WTC11 (cell line): ENCODE measurements at places on chromosomes 16 and 17. TPM values are rescaled to one million over a fixed set of nuclear protein-coding genes. Genes with fewer than 3 reads are reported as not detected.

DNA sequence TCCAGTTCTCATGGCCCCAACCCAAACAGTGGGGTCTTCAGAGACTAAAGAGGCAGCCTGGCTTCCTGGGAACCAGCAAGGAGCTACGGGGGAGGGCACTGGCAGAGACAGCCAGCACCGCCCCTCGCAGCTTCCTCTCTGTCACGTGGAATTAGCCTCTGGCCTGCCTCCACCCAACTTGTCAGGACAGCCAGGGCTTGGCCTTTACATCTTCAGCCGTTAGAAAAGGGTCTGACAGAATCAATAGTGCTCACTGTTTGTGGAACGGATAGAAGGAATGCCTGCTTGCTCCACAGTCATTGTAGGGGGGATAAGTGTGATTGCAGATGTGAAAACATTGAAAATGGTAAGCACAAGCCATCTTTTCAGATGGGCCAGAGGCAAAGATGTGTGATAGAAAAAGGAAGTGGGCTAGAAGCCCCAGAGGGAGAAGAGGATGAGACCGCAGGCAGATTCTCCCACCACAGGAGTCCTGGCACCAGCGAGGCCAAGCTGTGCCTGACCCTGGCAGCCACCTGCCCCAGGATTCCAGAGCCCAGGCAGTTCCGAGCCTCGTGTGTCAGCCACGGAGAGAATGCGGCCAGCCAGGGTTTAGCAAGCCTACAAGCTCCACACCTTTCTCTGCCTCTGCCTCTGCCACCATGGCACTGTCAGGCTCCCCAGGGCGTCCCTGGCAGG, 18.6 kb downstream of the GRIN2C start:
- DNase-seq = no peak

DNA sequence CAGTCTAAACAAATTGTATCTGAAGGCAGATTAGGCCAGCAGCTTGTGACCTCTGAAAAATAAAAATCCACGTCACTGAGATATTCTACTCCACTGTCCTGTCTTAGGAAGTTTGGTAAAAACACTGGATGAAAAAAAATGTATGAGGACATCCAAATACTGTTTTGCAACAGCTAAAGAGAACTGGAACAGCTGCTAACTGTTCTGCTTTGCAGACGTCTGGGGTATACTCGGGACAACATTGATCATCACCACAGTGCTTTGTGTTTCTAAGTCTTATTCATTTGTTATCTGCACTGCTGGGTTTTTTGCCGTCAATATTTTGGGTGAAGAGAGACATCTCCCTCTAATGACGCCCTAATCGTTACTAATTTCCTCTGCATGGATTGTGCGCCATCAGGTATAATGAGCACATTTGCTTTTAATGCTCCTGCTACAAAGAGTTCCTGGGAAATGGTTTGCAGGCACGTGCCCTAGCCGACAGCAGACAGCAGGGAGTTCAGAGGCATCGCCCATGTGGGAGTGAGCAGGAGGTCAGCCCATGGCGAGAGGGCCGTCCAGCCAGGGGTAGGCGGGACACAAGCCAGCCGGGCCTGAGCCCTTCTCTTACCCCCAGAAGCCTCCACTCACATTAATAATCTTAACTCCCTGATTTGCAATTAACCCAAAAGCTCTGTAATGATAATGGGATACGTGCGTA, 87.0 kb downstream of the CBLN1 start:
- DNase-seq = no peak

The BRIP1 gene
- total RNA-seq = 13.8 to 17.6 TPM (median 16.0 TPM) in 3 replicates

DNA sequence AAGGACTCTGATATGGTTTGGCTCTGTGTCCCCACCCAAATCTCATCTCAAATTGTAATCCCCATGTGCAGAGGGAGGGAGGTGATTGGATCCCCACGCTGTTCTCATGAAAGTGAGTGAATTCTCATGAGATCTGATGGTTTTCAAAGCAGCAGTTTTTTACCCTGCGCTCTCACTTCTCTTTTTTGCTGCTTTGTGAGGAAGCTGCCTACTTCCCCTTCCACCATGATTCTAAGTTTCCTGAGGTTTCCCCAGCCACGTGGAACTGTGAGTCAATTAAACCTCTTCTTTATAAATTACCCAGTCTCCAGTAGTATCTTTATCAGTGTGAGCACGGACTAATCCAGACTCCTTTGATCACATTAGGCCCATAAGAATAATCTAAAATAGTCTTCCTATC, 719.7 kb upstream of the CDH8 start:
- no peak for DNase-seq

The KRTAP2-1 gene
- not detected in 3 replicates for total RNA-seq

DNA sequence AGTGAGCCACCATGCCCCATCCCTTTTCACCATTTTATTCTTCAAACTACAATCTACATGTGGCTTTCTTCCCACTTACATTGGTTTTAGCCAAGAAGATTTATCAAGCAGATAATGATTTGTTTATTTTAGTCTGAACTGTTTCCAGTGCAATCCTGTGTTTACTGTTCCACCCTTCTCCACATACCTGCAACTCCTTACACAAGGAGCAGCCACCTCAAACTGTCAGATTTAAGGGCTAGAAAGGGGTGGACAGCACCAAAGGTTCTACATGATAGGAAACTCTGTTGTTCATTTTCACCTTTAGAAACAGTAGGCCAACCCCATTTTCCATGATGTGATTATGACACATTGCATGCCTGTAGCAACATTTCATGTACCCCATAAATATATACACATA, 1.9 kb downstream of the RUNDC1 start:
- no peak for DNase-seq

DNA sequence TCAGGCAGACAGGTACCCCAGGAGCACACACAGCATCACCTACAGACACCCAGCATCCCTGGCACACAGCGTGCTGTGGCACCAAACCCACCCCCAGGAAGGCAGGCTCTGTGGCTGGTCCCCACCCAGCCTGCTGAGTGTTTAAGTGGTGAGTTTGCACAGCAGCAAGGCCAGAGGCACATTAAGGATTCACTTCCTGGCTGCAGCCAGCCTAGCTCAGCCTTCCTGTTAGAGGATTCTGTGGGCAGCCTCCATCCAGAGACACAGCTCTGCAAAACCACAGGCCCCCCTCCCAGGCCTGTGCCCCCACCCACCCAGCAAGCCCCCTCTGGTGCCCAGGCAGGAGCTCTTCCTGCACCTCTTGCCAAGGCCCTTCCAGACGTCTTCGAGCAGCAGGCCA, 36.1 kb upstream of the PHB1 start:
- no peak for DNase-seq

The SLC16A13 gene
- total RNA-seq = 5.2 to 7.1 TPM (median 6.9 TPM) in 3 replicates
